Chondrocyte (in vitro differentiated cells): ENCODE measurements at places on chromosomes 11 and 22. TPM values are rescaled to one million over a fixed set of nuclear protein-coding genes. Genes with fewer than 3 reads are reported as not detected.

ABTB2 gene
- 2.2 to 3.1 TPM (median 3.1 TPM) in 3 replicates for total RNA-seq

- no peak overlapping the region for H3K4me3 ChIP-seq
- no peak overlapping the region for H3K27ac ChIP-seq
- DNase-seq: no peak
- peaks cover 11% of the 10 kb centered on the region for H3K36me3 ChIP-seq
- no peaks in the 10 kb centered on the region for H3K4me1 ChIP-seq
- H3K27me3 ChIP-seq: peaks cover 35% of the 10 kb centered on the region
Measured at GRCh38 chr11:70040452-70040851, 37.7 kb upstream of the ANO1 start.

DNA sequence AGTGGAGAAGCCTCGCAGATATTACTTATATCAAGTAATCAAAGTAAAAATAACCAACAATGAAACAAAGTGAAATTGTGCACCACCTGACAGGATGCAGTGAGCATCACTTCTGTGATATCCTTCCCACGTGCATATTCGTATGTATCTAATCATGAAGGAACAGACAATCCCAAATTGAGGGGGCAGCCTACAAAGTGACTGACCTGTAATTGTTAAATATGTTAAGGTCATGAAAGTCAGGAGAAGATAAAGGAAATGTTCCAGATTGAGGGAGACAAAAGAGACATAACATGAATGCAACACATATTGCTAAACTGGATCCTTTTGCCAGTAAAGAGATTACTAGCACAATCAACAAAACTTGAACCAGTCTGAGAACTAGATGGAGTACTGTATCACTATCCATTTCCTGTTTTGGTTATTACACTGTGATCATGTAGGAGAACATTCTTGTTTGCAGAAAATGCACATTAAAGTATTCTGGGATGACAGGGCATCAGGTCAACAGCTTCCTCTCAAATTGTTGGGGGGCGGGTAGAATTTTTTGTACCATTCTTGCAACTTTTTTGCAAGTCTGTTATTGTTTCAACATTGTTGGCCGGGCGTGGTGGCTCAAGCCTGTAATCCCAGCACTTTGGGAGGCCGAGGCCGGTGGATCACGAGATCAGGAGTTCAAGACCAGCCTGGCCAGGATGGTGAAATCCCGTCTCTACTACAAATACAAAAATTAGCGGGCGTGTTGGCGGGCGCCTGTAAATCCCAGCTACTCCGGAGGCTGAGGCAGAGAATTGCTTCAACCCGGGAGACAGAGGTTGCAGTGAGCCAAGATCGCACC is 2.0 kb downstream of the SBF2 start:
- no peak for DNase-seq
- H3K36me3 ChIP-seq: no peaks in the 10 kb centered on the region
- peaks cover 30% of the 10 kb centered on the region for H3K4me1 ChIP-seq

GLYAT gene
- total RNA-seq: not detected in 3 replicates

DNA sequence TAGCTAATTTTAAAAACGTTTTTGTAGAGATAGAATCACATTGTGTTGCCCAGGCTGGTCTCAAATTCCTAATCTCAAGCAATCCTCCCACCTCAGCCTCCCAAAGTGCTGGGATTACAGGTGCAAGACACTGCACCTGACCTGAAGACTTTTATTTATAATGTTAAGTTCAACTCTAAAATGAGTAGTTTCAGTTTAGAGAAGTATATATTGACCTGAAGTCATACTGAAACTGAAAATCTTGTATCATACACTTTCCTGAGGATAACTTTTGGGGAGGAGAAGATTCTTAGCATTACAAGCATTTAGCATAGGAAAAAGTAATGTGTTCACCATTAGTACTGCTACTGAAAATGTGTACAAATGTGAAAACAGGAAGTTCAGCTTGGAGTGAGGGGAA is 249.3 kb downstream of the CASP12 start:
- no peak overlapping the region for H3K27ac ChIP-seq
- H3K4me3 ChIP-seq: no peak overlapping the region
- H3K27me3 ChIP-seq: peaks cover 4% of the 10 kb centered on the region

- H3K36me3 ChIP-seq: no peaks in the 10 kb centered on the region
- H3K27me3 ChIP-seq: no peaks in the 10 kb centered on the region
Measured at GRCh38 chr11:119691020-119691666, 37.9 kb downstream of the NECTIN1 start.

DNA sequence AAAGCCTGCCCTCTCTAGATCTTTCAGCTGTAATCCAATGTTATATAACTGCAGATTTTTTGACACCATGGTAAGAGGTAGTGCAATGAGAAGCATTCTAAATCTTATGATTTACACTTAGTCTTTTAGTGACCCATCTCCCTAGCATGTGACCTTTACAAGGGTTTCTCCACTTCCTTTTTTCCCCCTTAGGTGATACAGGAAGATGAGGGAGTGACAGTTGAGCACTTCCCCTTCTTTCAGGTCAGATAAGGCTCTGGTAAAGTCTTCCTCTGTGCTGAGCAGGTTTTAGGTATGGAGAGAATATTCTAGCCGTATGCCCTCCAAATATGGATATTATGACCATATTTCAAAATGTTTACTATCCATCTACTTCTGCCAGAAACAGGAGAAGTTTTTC is 753.6 kb downstream of the JRKL start:
- peaks cover 4% of the 10 kb centered on the region for H3K27me3 ChIP-seq
- H3K36me3 ChIP-seq: no peaks in the 10 kb centered on the region
- no peak overlapping the region for H3K4me3 ChIP-seq
- DNase-seq: no peak

DEPDC7 gene
- 4.1 to 5.0 TPM (median 4.7 TPM) in 3 replicates for total RNA-seq

- peak overlapping the region; percentile 100 for H3K27ac ChIP-seq
- peak overlapping the region; percentile 97 for H3K4me3 ChIP-seq
- no peaks in the 10 kb centered on the region for H3K27me3 ChIP-seq
Measured at GRCh38 chr11:58576887-58577471, 1.3 kb upstream of the LPXN start.

GRCh38 chr11:14304601-14305000 is 54.4 kb downstream of the RRAS2 start:
- peaks cover 24% of the 10 kb centered on the region for H3K4me1 ChIP-seq
- no peaks in the 10 kb centered on the region for H3K27me3 ChIP-seq
- DNase-seq: no peak
- H3K36me3 ChIP-seq: no peaks in the 10 kb centered on the region

KCNK4 gene
- total RNA-seq: 0.22 to 0.39 TPM in 2 of 3 replicates, not detected in the other

GRCh38 chr11:59355226-59355625 is 3.5 kb upstream of the OR5AN1 start:
- H3K36me3 ChIP-seq: no peaks in the 10 kb centered on the region
- no peak overlapping the region for H3K27ac ChIP-seq
- H3K4me3 ChIP-seq: no peak overlapping the region
- DNase-seq: peak; percentile 68
- H3K4me1 ChIP-seq: no peaks in the 10 kb centered on the region

DNA sequence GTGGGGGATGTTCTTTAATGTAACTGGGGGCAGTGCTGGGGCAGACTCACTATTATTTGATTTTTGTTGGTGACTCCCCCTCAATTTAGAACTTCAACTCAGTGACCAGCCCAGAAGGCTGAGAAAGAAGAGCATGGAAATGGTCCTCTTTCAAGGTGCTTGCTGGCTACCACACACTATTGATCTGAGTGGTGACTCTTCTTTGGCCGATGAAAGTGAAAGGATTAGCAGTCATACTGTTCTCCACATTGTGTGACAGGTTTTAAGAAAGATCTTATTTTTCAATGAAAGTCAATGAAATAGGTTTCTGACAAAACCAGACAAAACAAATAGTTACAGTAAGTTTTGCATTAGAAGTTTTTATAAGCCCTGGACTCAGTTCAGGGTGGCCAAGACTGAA is 29.9 kb downstream of the NLRP14 start:
- H3K27ac ChIP-seq: no peak overlapping the region
- H3K27me3 ChIP-seq: peaks cover 1% of the 10 kb centered on the region
- H3K4me1 ChIP-seq: no peaks in the 10 kb centered on the region
- H3K4me3 ChIP-seq: no peak overlapping the region
- no peaks in the 10 kb centered on the region for H3K36me3 ChIP-seq

DNA sequence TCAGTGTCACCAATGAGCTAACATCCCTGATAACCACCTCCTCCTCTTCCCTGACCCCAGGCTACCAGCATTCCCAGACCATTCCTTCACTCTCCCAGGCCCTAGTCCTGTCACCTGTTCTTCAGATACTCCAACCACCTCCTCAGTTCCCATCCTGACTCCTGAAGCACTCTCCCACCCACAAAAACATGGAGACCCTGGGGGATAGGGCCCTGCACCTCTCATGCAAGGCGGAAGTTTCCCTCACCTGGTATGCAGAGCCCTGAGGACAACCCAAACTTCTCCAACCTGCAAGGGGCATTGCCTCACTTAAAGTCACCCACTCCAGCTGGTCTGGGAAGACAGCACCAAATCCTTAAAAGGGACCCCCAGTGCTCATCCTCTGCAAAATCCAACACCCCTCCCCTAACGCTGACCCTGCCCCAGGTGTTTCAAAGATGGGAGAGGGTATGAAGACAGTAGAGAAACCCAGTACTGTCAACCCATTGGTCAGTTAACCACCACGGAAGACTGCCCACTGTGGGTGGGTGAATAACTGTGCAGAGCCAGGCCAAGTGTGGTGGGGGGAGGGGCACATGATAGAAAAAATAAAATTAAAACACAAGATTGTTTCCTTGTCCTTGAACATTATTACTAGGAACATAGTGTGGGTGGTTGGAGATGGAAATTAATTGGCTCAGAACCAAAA is 1.4 kb downstream of the TNKS1BP1 start:
- peaks cover 58% of the 10 kb centered on the region for H3K4me1 ChIP-seq
- H3K36me3 ChIP-seq: peaks cover 32% of the 10 kb centered on the region
- peak overlapping the region; percentile 87 for H3K4me3 ChIP-seq

DNA sequence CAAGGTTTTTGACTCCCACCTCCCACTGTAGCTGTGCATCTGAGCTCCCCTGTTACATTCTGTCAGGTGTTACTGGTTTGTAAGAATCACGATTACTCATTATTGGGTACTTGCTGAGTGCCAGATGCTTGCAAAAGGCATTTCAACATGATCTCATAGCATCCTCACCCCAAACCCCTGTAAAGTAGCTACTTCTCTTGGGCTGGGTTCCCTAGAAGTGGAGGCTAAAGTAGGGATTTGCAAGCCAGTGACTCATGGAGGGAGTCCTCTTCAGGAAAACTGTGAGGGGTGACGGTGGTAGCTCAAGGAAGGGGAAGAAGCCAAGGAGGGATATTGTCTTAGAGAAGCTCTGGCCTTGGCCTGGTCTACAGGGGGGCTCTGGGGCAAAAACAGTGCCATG is 78.6 kb downstream of the TIMP3 start:
- peaks cover 28% of the 10 kb centered on the region for H3K27me3 ChIP-seq
- no peak overlapping the region for H3K4me3 ChIP-seq
- peak overlapping the region; percentile 34 for H3K27ac ChIP-seq
- DNase-seq: no peak
- no peaks in the 10 kb centered on the region for H3K36me3 ChIP-seq
- peaks cover 17% of the 10 kb centered on the region for H3K4me1 ChIP-seq

GRCh38 chr22:29154364-29155048 is 51.2 kb upstream of the EMID1 start:
- H3K4me3 ChIP-seq: peak overlapping the region; percentile 35
- no peak overlapping the region for H3K27ac ChIP-seq
- H3K36me3 ChIP-seq: no peaks in the 10 kb centered on the region
- H3K4me1 ChIP-seq: peaks cover 6% of the 10 kb centered on the region

GRCh38 chr22:30667107-30667493 is 575 bp downstream of the DUSP18 start:
- peak overlapping the region; percentile 84 for H3K27ac ChIP-seq
- H3K4me3 ChIP-seq: peak overlapping the region; percentile 98
- H3K36me3 ChIP-seq: peaks cover 10% of the 10 kb centered on the region
- no peaks in the 10 kb centered on the region for H3K27me3 ChIP-seq
- DNase-seq: no peak
